ENCODE measurements at places on chromosomes 3 and 15. TPM values are rescaled to one million over a fixed set of nuclear protein-coding genes. Genes with fewer than 3 reads are reported as not detected.

C3orf22 gene
- total RNA-seq: not detected

MAP3K13 gene
- total RNA-seq: 21.5 TPM

LYSMD2 gene
- total RNA-seq: 17.1 TPM

ECE2 gene
- not detected for total RNA-seq

IL5RA gene
- not detected for total RNA-seq

PIERCE2 gene
- 0.29 TPM for total RNA-seq

ALDH1L1 gene
- total RNA-seq: not detected

PP2D1 gene
- not detected for total RNA-seq

MAP6D1 gene
- total RNA-seq: 10.0 TPM

H1-8 gene
- total RNA-seq: not detected

MINDY2 gene
- total RNA-seq: 13.5 TPM

ANKRD63 gene
- not detected for total RNA-seq

AHSG gene
- not detected for total RNA-seq

SLC22A14 gene
- 0.18 TPM for total RNA-seq

CCRL2 gene
- 15.8 TPM for total RNA-seq

TIGIT gene
- total RNA-seq: not detected

LDHAL6B gene
- total RNA-seq: not detected

Data from glomerular endothelial cell (primary cell).